Type B pancreatic cell (in vitro differentiated cells): ENCODE measurements at places on chromosomes 4 and X. TPM values are rescaled to one million over a fixed set of nuclear protein-coding genes. Genes with fewer than 3 reads are reported as not detected.

Gene TMPRSS11F
- 0.31 and 0.69 TPM in 2 replicates for total RNA-seq

DNA sequence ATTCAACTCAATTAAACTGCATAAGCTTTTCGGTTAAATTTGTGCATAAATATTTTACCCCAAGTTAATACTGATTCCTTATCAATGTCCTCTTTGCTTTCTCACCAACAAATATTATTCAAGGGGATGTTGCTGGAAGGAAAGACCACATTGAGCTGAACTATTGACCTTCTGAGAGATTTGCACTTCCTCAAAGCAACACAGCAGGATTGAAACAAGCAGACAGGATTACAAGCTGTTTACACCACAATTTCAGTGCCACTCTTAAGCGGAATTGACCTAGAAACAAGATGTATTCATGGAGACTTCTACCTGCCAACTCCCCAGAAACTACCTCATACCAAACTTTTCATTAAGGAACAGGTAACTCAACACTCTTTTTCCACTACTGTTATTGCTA, 96.5 kb upstream of the DUSP21 start:
- DNase-seq: no peak

GRCh38 chr4:65924843-65925242, 254.6 kb upstream of the EPHA5 start:
- no peak for DNase-seq

DNA sequence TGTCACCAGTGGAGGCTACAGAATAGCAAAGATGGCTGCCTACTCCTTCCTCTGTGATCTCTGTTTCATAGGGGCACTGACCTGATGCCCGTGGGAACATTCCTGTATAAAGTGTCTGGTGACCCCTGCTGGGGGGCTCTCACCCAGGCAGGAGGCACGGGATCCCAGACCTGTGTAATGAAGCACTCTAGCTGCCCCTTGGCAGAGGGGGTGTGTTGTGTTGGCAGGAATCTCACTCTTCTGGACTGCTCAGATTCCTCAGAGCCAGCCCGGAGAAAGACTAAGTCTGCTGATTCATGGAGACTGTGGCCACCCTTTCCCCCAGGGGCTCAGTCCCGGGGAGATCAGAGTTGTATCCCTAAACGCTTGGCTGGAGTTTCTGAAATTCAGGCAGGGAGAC, 648.3 kb downstream of the SPRY1 start:
- DNase-seq: no peak

GRCh38 chr4:142687547-142688275, 158.4 kb downstream of the INPP4B start:
- DNase-seq: no peak

Gene MAGEC3
- 0.14 TPM in 1 of 2 replicates, not detected in the other for total RNA-seq

DNA sequence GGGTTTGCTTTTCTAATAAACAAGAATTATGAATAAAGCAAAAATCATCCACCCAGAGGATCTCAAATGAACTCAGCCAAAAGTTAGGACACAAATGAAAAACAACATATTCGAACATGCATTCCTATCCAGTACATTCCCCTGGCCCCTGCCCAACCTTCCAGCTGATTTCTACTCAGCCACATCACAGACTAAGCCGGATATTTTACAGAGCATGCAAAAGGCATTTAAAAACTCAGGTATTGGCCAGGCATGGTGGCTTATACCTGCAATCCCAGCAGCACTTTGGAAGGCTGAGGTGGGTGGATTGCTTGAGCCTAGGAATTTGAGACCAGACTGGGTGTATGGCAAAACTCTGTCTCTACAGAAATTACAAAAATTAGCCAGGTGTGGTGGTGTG, 54.6 kb downstream of the RELL1 start:
- DNase-seq: no peak

Gene MTCP1
- total RNA-seq: 10.2 and 19.0 TPM in 2 replicates

- no peak for DNase-seq
Measured at GRCh38 chr4:98446499-98447375, 185.6 kb downstream of the RAP1GDS1 start.

GRCh38 chrX:130830599-130831346, 72.2 kb downstream of the ENOX2 start:
- DNase-seq: no peak

GRCh38 chr4:859496-859895, 33.6 kb upstream of the CPLX1 start:
- no peak for DNase-seq

DNA sequence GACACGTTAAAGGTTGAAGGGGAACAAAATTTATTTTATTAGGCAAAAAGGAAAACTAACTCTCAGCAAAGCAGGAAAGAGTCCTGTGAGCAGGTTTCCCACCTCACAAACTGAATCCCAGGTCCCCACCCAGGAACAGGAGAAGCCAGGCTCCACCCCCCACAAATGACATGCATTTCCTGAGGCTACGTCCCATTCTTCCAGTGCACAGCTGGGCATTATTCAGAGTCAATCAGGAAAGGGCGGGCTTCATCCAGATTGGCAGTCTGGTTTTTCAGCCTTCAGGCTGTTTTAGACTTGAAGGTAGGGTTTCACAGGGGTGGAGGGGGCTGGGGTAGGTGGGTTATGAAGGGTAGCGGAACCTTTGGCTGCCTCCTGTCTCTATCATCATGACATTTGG, 11.9 kb upstream of the ASIC5 start:
- no peak for DNase-seq

DNA sequence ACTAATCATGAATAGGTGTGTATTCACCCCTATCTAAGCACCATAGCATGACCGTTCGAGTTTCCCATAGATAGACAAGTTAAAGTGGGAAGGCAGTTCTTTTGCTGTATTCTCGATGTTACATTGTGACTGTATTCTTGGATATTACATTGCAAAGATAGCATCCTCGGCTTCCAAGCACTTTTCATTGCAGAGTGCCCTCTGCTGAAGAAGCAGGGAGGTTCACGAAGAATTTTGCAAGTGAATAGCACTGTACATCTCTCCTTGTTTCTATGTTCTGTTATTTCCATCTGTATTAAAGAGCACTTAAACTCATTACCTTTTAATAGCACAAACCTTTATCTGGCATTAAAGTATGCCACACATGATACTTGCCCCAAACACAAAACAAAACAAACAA, 426.7 kb upstream of the ARX start:
- DNase-seq: no peak

GRCh38 chrX:14028473-14028872, 1.2 kb downstream of the GEMIN8 start:
- no peak for DNase-seq

GRCh38 chr4:139279760-139280620, at the start of gene MGARP:
TSS of gene MGARP (minus strand) at chr4:139280225. CDS start at chr4:139280158, 67 bp downstream.
- DNase-seq: no peak

DNA sequence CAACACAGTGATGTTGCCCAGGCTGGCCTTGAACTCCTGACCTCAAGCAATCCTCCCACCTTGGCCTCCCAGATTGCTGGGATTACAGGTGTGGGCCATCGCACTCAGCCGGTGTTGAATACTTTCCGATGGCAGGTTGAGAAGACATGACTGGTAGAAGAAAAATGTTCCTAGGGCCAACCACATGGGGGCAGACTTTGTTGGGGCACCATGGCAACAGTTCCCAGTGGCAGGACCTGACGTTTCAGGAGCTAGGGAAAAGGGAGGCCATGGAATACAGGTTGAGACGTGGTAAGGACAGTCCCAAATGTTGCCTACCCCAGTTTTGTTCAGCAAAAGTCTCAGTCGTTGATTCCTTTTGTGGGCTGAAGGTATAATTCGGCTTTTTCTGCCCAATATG, 134.6 kb downstream of the ASMT start:
- DNase-seq: no peak

- no peak for DNase-seq
Measured at GRCh38 chrX:96182366-96182765, 502.3 kb upstream of the DIAPH2 start.

DNA sequence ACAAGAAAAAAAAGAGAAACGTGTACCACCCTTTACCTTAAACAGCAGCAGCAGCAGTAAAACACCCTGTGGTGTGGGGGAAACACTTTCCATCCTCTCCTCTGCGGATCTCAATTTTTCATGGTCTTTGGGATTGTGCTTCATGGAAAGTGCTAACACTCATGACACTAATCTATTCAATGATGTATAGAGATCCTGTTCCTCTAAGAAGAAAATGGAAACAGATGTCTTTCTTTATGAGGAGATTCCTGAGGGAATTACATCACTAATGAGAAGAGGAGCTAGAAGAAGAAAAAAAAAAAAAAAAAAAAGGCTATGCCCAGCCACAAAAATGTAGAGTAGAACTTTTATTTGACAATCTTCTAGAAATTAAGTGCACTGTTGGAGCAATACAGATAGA, 62.9 kb upstream of the NDST3 start:
- DNase-seq: no peak

GRCh38 chr4:140877781-140878180, 121.6 kb upstream of the TBC1D9 start:
- DNase-seq: no peak

DNA sequence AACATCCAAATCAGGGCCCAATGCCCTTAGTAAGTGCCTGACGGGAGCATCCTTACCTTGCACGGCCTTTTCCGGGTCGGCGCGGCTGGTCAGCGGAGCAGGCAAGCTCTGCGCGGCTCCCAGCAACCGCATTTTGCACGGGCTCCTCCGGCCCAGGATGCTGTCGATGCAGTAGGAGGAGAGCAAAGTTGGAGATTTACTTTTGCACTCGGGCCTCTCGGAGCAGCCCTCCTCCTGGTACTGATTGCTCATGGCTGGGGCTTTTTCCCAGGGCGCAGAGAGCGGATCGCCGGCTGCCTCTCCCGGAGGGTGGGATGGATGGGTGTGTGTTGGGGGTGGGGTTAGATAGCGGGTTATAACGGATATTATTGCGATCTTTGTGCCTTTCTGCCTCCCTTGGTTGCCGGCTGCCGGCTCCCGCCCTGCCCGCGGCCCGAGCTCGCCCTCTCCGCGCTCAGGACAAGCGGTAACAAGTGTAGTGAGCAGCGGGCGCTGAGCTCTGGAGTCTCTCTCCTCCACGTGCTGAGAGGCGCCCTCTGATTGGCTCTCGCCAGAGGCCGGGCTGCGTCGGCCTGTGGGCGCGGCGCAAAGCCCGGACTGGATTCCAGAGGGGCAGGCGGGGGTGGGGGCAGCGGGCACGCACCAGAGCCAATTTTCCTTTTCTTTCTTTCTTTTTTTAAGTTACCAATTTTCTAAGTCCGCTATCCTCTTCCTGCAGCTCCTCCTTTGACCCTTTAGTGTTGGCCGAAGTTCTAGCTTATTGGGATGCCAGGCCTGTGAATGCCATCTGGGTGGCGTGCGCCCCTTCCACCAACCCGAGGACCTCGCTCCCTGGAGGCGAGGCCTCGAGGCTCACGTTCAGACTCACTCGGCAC, at the start of gene ARX:
ARX (minus strand) TSS at position 480 of the 875 bp plus-strand sequence; CDS start at position 252, 228 bp downstream.
- DNase-seq: no peak

Gene PASD1
- total RNA-seq: not detected in 2 replicates

Gene ASMT
- total RNA-seq: not detected in 2 replicates

GRCh38 chr4:161189286-161190134, 974.3 kb downstream of the FSTL5 start:
- no peak for DNase-seq

GRCh38 chrX:69128588-69128987, 36.7 kb downstream of the PJA1 start:
- DNase-seq: no peak

GRCh38 chrX:107619885-107620322, 8.4 kb upstream of the PRPS1 start:
- no peak for DNase-seq
